Body of pancreas (tissue), 4 donors: ENCODE measurements at places on chromosomes 12 and 14. TPM values are rescaled to one million over a fixed set of nuclear protein-coding genes. Genes with fewer than 3 reads are reported as not detected.
A peak's percentile ranks its signal among the peaks of the same experiment; 100 is the strongest.

- peak; percentile 28 for DNase-seq
These were observed 139.3 kb upstream of the LMNTD1 start for GRCh38 chr12:25692115-25693035.

GRCh38 chr14:29220566-29220965, 454.0 kb downstream of the FOXG1 start:
- DNase-seq: no peak

DNA sequence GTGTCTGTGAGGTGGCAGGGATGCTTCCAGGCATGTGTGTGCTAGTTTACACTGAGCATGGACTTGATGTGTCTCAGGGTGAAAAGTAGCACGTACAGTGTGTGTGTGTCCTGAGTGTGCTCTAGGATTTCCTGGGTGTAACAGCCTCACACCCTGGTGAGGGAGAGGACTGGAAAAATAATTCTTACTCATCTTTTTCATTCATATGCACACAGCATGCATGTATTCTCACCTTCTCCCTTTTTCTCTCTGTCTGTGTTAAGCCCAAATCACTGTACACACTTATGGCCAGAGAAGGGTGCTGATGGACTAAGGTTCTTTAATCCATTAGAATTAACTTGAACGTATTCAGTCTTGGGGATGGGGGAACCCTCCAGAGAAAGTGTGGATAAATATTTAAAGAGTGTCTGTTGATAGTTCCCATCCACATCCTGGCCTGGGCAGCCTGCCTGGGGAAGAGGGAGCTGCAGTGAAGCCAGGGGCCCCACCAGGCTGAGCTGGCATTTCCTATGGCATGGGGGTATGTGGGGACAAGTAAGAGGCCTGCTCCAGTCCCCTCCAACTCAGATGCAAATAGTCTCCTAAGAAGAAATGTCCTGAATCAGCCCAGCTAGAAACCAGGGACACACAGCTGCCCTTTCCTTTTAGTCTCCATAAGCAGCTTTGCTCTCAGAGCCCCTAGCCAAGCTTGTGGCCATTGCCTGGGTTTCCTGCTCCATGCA, 1.1 kb upstream of the HOXC8 start:
- DNase-seq: no peak

GRCh38 chr14:64604001-64604400, 54.2 kb downstream of the PPP1R36 start:
- DNase-seq: no peak

GRCh38 chr14:80167793-80168448, 43.4 kb downstream of the DIO2 start:
- no peak for DNase-seq

GRCh38 chr12:116565963-116566362, 6.8 kb downstream of the MAP1LC3B2 start:
- DNase-seq: no peak

- DNase-seq: no peak
These were observed 82.1 kb downstream of the PTPRB start for GRCh38 chr12:70555081-70555480.

DNA sequence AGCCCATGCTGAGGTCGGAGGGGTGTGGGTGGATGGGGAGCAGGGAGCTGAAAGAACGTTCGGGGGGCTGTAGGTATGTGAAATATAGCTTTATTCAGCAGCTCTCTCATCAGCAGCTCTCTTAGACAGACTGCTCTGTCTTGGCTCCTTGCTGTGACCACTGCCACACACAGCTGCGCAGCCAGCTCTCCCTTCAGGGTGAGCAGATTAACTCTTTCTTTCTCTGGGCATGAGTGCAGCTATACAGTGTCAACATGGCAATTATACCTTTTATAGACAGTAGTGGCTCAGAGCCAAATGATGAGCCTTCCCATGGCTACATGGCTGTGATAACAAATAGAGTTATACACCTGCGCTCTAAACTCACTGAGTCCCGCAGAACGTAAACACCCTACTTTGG, 137.7 kb upstream of the NEDD1 start:
- DNase-seq: no peak

DNA sequence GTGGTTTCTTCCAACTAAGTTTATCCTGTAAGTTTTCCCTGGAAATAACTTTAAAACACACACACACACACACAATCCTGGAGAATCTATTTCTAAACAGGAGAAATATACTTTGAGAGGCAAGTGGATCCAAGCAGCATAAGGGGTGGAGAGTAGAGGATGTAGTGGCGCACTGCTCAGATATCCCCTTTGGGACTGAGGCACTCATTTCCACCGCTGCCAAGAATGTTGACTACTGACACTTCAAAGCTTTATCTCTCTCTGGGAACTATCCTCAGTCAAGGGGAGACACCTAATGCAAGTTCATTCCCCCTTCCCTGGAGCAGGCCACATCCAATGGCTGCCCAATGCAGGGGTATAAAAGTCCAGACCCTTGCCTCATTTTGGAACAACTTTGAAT, 75.8 kb downstream of the CAPZA3 start:
- DNase-seq: no peak

GRCh38 chr12:53625373-53625945, 723 bp downstream of the ATF7 start:
- DNase-seq: no peak

- DNase-seq: no peak
These were observed 59.8 kb upstream of the KRR1 start for GRCh38 chr12:75571204-75571603.

DNA sequence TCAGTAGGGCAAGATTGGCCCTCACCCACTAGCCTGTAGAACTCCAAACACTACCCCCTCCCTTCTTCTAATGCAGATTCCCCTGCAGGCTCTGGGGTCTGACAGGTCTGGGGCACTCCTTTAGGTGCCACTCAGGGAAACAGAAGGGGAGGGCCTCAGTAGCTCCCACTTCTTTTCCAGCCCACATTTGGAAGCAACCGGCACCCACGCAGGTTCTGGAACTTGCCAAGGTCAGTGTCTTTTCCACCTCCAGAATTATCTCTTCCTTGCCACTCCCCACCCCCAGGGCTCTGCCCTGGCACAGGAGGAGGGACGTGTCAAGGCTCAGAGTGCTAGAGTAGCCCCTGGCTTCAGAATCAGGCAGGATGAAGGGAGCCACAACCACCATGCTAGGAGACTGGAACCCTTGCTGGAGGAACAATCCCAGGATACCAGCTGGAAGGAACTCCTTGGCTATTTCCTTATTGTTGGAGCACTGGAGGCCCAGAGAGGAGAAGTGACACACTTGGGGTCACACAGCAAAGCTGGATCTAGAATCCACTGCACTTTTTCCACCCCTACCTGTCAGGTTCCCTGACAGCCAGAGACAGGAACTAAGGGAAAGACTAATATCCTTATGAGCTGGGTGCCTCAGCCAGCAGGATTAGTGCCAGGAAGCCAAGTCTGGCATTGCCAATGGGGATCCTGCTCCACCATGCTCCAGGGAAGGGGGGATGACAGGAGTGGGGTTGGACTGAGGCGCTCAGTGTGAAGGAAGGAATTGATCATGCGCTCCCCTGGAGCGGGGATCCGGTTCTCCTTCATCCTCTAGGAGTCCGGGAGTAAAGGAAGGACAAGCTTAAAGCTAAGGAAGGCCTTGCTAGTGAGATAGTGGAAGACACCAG, 1.8 kb upstream of the FIGNL2 start:
- DNase-seq: no peak

SMIM41 gene
- 0.26 TPM for total RNA-seq
